Bronchial smooth muscle cell (primary cell): ENCODE measurements at places on chromosomes 7 and 10. TPM values are rescaled to one million over a fixed set of nuclear protein-coding genes. Genes with fewer than 3 reads are reported as not detected.

GLRX3 gene
- 52.1 and 67.0 TPM in 2 replicates for total RNA-seq

SMC3 gene
- total RNA-seq, result 17.1 and 20.5 TPM in 2 replicates

EPDR1 gene
- 6.0 and 13.0 TPM in 2 replicates for total RNA-seq

IQUB gene
- total RNA-seq, result 0.63 and 0.69 TPM in 2 replicates

NEUROG3 gene
- total RNA-seq, result not detected in 2 replicates

XRCC2 gene
- total RNA-seq, result 0.26 and 0.47 TPM in 2 replicates

C7orf57 gene
- total RNA-seq, result not detected in 2 replicates

IPMK gene
- 1.9 and 5.5 TPM in 2 replicates for total RNA-seq

SH2B2 gene
- total RNA-seq, result 0.94 and 0.95 TPM in 2 replicates
